ENCODE measurements at places on chromosomes 5 and 9.

DNA sequence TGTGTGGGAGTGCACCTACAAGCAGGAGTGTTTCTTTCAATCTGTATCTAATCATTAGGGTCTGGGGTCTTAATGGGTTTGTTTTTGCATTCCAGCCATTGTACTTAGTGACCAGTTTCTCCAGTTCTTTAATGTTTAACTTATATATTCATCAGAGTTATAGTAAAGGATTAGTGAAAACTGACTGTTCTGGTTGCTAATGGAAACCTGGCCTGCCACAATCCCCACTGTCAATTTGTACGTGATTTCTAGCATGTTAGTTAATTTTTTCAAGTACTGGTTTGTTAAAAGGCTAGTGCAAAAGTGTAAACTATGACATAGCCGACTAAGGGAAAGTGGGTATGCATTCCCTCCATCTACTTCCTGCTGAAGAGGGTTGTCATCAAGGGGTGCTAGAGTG is 276.1 kb downstream of the HTR1A start:
- DNase-seq: no peak

DNA sequence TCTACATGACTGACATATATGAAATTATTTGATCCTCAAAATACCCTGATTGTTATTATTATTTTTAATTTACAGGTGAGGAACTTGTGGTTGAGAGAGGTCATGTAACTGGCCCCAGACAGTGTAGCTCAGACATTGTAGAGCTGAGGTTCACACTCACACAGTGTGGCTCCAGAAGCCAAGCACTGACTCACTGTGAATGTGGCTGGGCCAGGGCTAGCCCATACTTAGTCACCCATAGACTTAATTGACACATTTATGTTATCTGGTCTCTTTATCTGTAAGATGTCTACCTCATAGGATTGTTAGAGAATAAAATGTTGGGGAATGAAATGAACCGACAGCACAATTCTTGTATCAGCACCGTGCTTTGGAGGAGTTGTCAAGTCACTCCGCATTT is 24.9 kb upstream of the CCDC112 start:
- DNase-seq: no peak

DNA sequence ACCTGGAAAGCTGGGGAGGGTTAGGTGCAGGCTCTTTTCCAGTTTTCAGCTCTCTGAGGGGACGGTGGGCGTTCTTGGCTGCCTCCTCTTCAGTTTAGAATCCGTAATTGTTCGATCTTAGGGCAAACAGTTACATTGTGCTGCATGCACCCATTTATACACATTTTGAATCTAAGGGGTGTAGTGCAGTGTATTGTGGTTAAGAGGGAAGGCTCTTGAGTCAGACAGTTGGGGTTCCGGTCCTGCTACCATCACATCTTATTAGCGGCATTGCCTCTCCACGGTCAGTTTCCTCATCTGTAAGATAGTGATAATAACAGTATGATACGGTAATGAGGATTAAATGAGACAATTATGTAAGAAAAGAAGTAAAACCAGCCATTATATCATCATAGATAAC is 625 bp downstream of the EXOSC2 start:
- DNase-seq: no peak

DNA sequence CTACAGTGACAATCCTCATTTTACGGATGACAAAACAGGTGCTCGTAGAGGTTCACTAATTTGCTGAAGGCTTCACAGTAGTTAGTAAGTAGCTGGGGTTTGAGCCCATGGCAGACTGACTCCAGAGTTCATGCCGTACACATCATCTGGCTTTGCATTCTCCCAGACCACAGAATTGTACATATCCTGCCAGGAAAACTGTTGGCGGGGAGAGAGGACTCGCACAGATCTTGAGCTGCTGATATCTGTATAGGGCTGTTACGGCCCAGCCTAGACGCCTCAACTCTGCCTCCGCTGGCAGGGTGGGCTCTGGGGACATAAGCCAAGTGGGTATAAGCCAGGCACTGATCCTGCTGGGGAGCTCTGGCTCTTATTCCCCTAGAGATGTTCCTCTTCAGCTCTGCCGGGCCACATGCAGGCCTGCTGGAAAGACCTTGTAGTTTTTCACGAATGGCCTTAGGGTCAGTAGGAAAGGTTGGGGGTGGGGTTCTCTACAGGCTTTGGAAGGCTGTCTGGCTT is 16.3 kb downstream of the LARP1 start:
- peak; percentile 42 for DNase-seq

DNA sequence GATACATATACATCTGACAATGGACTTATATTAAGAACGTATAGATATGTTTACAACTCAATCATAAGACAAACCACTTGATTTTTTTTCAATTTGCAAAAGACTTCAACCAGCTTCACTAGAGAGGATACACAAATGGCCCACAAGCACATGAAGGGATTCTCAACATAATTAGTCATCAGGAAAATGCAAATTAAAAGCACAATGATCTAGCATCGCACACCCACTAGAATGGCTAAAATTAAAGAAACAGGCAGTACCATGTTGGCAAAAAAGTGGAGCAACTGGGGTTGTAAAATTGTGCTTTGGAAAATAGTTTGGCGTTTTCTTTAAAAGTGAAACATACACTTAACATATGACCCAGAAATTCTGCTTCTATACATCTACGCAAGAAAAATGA is 80.0 kb upstream of the TRIO start:
- DNase-seq: no peak

- no peak for DNase-seq
Observed at GRCh38 chr5:150144879-150145278, 10.8 kb downstream of the PDGFRB start.

- no peak for DNase-seq
Observed at GRCh38 chr9:34717996-34718614, 8.2 kb upstream of the CCL21 start.

GRCh38 chr5:135319458-135319857 is 79.6 kb downstream of the MACROH2A1 start:
- DNase-seq: no peak

DNA sequence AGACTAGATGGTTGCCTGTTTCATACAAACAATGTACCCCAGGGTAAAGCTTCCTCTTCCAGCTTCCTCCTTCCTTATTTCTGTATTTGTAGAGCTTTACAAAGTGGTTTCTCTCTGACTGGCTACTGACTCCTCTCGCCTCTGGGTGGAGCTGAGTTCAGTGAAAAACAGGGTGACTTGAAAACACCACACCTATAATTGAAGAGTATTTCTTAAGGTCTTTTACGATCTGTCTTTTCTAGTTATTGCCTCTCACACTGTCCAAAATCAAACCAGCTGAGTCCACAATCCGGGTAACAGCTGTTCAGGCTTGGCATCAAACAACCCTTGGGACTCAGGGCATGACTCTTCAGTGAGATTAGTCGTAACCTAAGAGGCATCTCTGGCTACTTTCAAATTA is 200.4 kb downstream of the ARRDC3 start:
- no peak for DNase-seq

- no peak for DNase-seq
Observed at GRCh38 chr9:77403239-77403638, 225.9 kb downstream of the VPS13A start.

GRCh38 chr5:154756868-154757813 is 2.0 kb downstream of the LARP1 start:
- peak; percentile 76 for DNase-seq

- DNase-seq: no peak
Observed at GRCh38 chr9:92496396-92497176, 14.3 kb upstream of the ASPN start.

DNA sequence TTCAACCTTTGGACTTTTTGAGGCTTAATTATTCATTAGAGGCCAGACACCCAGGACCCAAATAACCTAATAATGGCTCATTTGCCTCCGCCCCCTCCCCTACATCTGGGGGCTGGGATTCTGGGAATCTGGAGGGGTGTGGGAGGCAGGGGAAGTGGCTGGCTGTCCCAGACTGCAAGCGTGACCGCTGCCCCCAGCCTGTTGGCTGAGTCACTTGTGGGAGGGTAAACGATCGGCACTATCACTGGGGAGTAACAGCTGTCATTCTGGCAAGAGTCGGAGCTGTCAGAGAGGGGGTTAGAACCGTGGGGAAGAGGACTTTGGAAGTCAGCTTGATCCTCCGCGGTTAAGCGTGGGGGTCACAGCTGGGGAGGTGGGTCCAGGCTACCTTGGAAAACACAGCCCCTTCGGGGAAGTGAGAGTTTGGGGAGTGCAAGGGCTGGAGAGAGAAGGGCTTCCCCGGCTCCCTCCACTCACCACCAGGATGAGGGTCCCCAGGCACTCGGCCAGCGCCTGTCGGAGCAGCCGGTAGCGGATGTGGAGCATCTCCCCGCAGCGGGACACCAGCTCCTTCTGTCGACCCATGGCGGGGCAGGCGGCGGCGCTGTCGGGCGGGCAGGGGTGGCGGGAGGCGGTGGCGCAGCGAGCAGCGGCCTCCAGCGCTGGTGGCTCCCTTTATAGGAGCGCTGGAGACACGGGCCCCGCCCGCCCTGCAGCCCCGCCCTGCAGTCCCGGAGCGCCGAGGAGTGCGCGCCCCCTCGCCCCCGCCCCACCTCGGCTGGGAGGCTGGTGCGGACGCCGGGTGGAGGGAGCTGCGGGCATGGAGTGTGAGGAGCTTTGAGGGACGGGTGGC is at the start of gene AQP3:
AQP3 (minus strand) TSS at position 648 of the 853 bp plus-strand sequence; CDS start at position 585, 63 bp downstream.
- peak; percentile 80 for DNase-seq

GRCh38 chr9:68530618-68531017 is 10.1 kb downstream of the TMEM252 start:
- DNase-seq: peak; percentile 83

GRCh38 chr5:113132564-113132963 is 156.0 kb downstream of the DCP2 start:
- DNase-seq: no peak

- peak; percentile 38 for DNase-seq
Observed at GRCh38 chr5:96226941-96227552, 206.0 kb downstream of the PCSK1 start.

DNA sequence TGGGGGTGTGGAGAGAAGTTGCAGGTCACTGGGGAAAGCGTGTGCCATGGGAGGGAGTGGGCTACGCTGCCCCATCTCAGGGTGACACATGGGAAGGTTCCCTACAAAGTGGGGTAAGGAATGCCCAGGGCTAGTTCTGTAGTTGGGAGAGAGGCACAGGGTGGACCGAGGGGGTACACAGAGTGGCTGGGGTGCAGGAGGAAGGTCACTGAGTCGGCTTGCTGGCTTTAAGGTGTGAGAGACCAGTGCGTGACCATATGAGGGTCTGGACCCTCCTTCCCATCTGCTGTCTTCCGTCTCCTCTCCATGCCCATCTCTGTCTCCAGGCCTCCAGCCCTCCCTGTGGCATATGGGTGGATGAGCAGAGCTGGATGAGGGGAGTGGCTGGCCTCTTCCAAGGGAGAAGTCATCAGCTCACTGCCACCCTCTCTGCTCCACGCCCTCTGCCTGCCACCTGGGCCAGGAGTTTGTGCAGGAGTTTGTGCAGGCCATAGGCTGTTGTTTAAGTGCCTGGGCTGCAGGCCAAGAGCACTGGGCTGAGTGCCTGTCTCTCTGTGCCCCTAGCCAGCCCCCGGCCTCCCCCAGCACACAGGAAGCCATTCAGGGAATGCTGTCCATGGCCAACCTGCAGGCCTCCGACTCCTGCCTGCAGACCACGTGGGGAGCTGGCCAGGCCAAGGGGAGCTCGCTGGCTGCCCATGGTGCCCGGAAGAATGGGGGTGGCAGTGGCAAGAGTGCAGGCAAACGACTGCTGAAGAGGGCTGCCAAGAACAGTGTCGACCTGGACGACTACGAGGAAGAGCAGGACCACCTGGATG is 96.8 kb downstream of the PHF2 start:
- DNase-seq: peak; percentile 87

GRCh38 chr5:144453753-144454152 is 283.1 kb downstream of the KCTD16 start:
- DNase-seq: no peak

DNA sequence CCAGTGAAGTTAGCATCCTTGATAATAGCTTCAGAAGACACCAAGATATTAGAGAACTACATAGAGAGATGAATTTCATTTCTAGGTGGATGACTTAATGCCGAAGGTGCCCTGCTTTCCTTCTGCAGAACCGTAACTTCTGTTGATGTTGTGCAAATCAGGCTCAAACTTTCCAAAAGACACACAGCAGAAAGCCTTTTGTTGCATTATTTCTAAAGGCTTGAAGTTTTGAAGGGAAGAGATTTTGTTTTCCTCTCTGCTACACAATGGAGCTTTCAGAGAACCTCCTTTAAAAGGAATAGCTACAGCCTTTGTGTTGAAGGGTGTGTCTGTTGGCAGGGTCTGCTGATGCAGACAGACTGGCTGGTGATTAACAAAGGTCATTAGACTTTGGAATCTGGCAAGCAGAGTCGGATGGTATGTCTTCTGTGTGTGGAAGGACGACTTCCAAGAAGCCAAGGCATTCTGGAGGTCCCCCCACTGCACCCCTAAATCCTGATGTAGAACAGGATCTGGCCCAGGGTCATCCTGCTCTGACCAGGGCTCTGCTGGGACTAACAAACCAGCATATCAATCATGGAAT is 57.8 kb downstream of the ZNF462 start:
- DNase-seq: no peak

- no peak for DNase-seq
Observed at GRCh38 chr5:68533571-68534084, 318.1 kb downstream of the PIK3R1 start.

GRCh38 chr5:181189363-181189961 is 15.5 kb downstream of the TRIM7 start:
- peak; percentile 62 for DNase-seq

GRCh38 chr5:36666986-36667385 is 60.6 kb downstream of the SLC1A3 start:
- no peak for DNase-seq
